A172 (cell line): ENCODE measurements at places on chromosomes 3 and 15.

GRCh38 chr3:52248816-52249547, 3.4 kb downstream of the PPM1M start:
- no peak for DNase-seq

GRCh38 chr15:46644501-46645481, 1010.0 kb downstream of the SQOR start:
- no peak for DNase-seq

- DNase-seq, result no peak
Observed at GRCh38 chr3:135023996-135024658, 229.1 kb downstream of the EPHB1 start.

- DNase-seq, result no peak
Observed at GRCh38 chr3:179882292-179882691, 154.4 kb downstream of the PEX5L start.

GRCh38 chr15:51770902-51771301, 19.5 kb downstream of the TMOD2 start:
- DNase-seq, result no peak

GRCh38 chr15:100105101-100105500, 236.7 kb downstream of the ADAMTS17 start:
- DNase-seq, result no peak

GRCh38 chr3:9613056-9613748, 36.1 kb upstream of the MTMR14 start:
- DNase-seq, result no peak

DNA sequence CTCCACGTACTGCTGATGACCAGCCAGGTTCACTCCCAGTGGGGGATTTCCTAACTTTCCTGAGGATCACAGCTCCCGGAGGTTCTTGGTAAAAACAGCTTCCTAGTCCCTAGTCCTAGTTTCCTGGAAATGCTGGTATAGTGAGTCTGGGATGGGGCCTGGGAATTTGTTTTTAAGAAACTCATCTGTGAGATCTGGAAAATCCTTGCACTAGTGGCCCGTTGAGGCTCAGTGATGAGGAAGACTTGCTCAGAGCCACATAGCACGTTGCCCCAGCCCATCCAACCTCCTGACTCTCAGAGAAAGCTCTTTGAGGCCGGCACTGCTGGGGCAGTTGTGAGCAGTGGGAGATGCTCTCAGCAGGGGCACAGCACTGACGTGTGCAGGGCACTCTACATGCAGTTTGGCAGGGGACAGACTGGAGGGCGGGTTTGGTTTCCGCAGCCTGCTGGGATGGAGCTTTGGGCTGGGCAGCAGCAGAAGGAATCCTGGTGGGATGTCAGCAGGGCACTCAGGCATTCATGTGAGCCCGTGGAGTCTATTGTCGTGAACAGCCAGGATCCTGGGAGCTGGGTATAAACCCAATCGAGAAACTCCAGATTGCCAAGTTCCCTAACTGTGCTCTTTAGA, 31.6 kb downstream of the SAXO2 start:
- DNase-seq, result no peak
